ENCODE measurements at places on chromosomes 6 and 20.

DNA sequence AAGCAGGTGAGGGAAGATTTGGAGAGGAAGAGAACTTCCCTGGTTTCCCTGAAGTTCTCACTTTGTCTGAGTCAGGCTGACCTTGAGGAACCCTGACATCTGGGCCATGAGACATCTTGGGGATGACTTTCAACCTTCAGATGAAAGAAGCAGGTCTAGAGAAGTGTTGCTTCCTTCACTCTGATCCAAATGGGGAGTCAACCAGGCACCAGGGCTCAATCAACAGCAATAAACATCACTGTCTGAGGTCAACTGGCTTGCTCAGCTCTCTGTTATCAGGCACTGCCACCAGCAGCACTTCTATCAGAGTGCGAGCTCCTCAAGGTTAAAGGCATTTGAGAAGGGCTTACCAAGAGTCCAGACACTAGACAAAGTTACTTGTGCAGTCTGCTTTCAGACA is 6.3 kb downstream of the ACOT8 start:
- DNase-seq: no peak

DNA sequence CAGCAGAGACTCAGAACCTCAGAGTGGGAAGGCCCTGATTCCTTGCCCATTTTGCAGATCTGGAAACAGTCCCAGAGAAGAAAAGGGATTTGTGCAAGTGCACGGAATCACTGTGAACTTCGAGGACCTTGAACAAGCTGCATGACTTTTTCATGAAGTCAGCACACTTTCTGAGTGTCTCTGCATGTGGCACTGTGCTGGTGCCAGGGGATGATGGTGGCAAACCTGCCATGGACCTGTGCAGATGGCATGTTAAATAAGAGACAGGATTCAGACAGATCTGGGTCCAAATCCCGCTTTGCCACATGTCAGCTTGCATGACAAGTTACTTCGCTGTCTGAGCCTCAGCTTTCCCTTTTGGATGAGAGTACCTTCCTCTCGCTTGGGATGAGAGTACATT is 26.8 kb downstream of the ZNF831 start:
- DNase-seq: no peak

GRCh38 chr20:20277894-20278335 is 90.0 kb upstream of the INSM1 start:
- DNase-seq: no peak

- DNase-seq: no peak
Observed at GRCh38 chr6:75481936-75482593, 11.5 kb downstream of the FILIP1 start.

DNA sequence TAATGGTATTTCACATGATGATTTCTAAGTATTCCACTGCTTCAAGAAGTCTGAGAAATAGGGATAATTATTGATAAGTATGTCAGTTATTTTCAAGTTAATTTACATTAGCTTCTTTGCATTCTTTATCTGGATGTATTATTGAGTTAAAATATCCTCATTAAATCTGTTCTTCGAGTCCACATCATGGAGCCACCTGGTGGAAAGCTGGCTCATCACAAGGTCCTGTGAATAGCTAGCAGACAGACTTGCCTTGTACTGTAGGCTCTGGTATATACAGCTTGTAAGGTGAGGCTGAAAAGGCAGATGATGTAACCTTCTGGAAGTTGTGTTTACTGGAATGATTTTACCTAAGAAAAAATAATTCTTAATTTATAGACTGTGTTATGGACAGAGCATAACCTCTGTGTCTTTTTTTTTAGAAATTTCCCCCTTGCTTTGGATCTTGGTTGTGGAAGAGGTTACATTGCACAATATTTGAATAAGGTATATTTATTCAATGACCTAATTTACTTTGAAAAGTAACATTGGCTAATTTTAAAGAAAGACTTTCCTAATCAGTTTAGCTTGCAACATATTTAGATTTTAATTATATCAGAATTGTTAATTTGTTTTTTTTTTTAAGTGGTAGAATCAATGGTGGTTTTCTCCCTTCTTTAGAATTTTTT is 3.5 kb downstream of the NDUFAF5 start:
- DNase-seq: no peak

- DNase-seq: no peak
Observed at GRCh38 chr6:139591075-139591865, 216.8 kb upstream of the CITED2 start.

GRCh38 chr6:122730775-122731386 is 48.6 kb upstream of the FABP7 start:
- DNase-seq: no peak

DNA sequence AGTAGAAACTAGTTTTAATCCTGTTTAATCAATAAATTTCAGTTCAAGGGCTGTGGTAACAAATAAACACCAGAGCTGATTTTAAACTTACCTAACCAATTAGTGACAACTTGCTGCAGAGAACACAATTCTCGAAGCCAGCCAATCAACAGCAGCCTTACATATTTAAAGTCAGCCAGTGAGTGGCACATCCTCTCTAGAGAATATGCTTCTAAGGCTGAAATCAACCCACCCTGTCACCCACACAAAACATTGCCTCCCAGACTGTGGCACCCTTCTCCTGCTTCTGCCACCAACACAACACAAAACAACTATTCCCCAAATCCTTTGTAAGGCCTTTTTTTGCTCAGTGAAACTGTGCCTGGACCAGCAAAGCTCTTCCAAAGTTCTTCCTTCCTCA is 306.0 kb downstream of the EYA4 start:
- no peak for DNase-seq

DNA sequence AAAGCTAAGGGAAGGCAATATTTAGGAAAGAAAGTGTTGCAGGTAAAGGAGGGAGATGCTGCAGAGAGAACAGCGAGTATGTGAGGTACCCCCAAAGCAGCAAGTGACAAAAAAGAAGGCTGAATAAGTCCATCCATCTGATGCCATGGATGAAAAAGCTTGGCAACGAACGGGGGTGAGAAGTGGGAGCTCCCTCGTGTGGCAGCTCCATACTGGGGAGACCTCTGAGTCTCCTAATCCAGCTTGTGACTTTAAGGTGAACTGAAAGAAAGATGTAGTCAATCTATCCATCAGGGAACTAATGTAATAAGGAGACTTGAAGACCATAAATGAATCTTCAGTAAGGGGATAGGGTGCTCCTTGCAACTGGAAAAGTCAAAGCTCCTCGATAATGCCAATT is 156.6 kb downstream of the OTOR start:
- no peak for DNase-seq

GRCh38 chr6:157996201-157996712 is 14.6 kb downstream of the SYNJ2 start:
- DNase-seq: no peak

DNA sequence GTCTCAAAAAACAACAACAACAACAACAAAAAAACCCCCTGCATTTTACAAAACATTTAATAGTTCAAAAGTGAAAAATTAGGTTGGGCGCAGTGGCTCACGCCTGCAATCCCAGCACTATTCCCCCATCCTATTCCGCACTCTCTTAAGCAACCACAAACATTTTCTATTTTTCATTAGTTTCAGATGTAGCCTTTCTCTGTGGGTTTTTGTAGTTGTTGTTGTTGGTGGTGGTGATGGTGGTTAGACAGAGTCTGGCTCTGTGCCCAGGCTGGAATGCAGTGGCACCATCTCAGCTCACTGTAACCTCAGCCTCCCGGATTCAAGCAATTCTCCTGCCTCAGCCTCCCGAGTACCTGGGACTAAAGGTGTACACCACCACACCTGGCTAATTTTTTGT is 6.4 kb upstream of the GMNN start:
- DNase-seq: no peak

- no peak for DNase-seq
Observed at GRCh38 chr20:31863296-31864085, 6.8 kb downstream of the DUSP15 start.

- DNase-seq: no peak
Observed at GRCh38 chr20:13297147-13297899, 76.2 kb downstream of the ISM1 start.

Measured in thoracic aorta (tissue), 2 donors.